Coronary artery (tissue), 2 donors: ENCODE measurements at places on chromosomes 5 and 9.
A peak's percentile ranks its signal among the peaks of the same experiment; 100 is the strongest.

DNA sequence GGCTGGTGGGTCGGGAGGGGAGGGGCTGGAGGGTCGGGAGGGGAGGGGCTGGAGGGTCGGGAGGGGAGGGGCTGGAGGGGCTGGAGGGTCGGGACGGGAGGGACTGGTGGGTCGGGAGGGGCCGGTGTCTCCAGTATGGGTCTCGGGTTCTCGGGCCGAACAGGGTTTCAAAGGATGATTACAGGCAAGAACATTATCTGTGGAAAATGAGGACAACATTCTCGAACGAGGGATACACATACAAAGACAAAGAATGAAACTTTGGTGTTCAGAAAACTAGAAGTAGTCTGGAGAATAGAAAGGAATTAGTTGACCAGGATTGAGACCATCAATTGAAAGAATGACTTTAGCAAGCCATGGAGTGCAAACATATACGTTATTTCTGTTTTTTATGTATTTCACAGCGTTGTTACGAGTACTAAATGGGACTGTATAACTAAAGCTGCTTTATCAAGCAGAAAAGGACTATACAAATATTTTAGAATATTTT lies 360 bp upstream of the ZCCHC10 start:
- DNase-seq, result no peak

- DNase-seq, result peak; percentile 26
These were observed 82.2 kb downstream of the NRG2 start for GRCh38 chr5:139960723-139961383.

DNA sequence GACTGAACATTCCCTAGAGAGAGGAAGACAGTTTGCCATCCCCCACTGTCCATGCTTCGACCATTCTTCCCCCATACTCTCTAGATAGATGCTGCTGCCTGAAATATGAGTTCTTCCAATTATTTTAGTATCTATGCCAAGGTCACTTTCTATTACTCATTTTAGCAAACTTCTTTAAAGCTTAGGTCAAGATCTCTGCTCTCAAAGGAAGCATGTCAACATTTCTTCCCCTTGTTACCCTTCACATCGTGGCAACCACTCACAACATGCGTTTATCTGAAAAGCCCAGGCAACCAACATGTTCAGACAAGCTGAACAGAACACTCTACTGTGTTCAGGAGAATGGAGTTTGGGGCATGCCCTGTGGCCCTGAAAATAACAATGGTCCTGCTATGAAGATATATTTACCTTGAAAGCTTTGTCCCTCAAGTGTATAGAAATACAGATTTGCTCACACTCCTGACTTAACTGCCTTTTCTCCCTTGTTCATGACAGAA lies 138.4 kb upstream of the KIF2A start:
- DNase-seq, result no peak

- no peak for DNase-seq
These were observed 1709.2 kb downstream of the EFNA5 start for GRCh38 chr5:105961572-105961971.

DNA sequence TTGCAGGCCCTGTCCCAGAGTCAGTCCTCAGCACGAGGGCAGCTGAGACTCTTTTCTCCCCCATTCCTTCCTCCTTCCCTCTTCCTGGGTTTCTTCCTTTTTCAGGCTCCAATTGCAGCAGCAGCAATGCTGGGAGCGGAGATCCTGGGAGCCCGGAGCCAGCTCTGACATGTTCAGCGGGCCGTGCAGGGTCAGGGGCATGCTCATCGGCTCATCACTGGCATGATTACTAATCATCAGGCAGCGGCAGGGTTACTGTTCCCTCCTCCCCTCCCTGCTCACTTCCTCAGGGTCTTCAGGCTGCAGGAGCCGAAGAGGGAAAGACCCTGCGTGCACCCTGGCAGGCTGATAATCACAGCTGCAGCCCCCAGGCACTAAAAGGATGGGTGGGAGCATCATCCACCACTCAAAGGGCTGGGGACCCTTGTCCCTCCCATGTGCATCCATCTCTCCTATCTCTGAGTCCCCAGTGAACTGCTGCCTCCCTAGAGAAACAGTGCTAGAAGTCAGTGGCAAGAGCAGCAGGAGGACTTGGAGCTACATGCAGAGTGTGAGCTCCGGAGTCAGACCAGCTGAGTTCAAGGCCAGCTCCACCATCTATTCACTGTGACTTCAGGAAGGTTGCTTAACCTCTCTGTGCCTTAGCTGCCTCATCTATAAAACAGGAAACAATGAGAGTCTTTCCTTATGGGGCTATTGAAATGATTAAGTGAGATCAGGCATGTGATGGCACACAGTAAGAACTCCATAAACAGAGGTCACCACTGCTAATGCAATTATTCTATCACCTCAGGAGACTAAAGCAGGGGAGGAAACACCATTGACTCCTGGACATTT lies 7.8 kb upstream of the KCNIP1 start:
- no peak for DNase-seq

DNA sequence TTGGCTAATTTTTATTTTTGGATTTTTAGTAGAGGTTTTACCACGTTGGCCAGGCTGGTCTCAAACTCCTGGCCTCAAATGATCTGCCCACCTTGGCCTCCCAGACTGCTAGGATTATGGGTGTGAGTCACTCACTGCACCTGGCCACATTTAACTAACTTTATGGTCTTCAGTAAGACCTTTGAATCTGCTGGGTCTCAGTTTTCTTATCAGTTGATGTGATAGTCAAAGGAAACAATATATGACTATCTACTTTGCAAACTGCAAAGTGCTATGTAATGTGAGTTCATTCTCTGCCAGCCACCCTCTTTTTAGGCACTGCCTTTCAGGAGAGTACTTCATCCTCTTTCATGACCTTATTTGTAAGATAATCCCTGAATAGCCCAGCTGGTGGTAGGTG lies 474.7 kb downstream of the PDE4D start:
- no peak for DNase-seq

GRCh38 chr5:156096259-156096658 lies 230.7 kb upstream of the SGCD start:
- DNase-seq, result no peak

DNA sequence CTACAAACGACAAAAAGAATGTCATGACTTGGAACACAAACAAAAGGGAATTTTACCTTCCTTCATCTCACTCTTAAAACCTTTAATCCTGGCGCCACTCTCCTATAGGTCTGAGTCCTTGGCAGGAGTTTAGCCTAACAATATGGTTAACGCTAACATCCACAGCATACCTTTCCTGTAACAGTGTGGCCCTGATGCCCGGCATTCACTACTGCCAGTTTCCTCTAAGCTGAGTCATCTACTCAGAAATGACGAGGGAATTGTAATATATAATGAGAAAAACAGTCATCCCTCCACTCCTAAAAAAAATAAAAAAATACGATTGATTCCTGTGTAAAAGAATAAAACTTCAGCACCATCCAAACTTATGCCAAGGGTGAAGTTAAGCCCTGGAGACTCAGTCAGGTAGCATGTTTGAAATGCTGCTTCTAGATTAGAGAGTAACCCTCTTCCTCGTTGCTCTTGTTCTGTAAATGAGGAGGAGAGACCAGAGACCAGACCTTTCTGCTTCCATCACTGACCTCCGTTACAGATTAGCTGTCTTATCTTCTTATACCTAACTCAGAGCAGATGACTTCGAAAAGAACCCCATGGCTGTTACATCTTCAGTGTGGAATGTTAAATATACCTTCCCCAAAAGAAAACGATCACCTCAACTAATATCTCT lies 37.4 kb downstream of the CCDC125 start:
- no peak for DNase-seq

DNA sequence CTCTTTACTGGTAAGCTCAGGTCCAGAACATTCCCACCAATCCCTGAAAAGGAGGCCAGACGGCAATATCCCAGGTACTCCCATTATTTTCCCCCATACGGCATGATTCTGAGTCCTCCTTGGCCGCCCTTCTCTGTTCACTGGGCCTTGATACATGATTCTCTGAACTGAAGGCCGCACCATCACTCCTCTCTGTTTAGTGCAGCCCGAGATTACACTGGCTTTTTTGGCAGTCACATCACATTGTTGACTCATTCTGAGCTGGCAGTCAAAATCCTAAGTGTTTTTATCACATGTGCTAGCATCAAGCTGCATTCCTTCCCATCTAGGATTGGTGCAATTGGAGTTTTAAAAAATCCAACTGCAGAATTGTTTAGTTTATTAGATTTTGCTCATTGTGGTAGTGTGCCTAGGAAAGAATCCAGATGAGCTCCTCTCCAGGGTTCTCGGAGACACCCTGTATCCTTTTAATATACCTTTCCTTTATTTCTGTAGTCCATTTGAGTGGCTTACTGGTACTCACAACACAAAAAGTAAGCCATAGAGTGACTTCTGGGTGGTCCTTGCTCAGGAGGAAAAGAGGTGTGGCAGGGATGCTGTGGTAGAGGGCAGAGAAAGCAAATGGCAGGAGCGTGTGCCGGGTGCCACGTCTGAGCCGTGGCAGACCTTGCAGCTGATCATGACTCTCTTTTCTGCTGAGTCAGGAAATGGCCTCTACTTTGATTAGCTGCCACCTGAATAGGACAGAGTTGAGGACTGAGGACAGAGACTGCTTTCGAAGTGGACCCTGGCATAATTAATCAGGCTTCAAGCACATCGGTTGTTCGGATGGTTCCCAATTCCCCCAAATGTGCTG lies 121.1 kb upstream of the IL12B start:
- peak; percentile 78 for DNase-seq

DNA sequence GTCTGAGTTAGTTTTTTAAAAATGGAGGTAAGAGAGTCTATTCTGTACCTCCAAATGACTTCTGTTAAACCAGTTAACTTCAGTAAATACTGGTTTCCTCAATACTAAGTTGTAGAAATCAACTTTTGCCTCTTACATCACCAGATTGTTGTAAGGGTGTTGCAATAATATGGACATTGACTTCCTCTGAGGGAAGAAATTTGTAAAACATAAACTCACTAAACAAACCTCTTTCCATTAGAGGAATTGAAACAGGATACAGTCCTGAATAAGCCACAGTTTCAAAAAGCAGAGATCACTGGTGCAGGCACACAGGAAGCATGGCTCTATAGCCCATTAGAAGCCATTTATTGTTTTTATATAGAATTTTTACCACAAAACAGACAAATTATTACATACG lies 32.7 kb upstream of the SLCO6A1 start:
- DNase-seq, result no peak

- no peak for DNase-seq
These were observed 5.9 kb upstream of the MELK start for GRCh38 chr9:36566813-36567221.

GRCh38 chr5:32017692-32018367 lies 156.3 kb downstream of the GOLPH3 start:
- no peak for DNase-seq

DNA sequence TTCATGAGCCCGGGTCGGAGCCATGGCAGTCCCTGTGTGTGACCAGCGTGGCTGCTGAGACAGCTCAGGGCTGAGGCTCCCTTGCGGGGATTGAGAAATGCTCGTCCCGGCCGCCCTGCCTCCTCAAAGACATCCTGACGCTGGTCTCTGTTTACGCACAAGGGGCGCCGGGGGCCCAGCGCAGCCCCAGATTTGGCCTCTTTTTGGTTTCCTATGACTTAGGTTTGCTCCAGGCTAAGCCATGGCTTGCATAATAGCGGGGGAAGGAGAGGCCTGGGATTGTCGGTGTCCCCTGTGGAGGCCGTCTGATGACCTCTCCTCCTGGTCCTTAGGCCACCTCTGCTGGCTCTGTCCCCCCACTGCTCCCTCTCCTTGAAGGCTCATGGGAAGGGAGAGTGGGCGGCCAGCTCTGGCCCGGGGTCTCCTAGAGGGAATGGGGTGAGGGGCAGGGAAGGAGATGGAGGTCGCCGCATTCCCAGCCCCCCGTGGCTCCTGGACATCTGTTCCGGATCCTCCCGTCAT lies 3.5 kb downstream of the LAMC3 start:
- no peak for DNase-seq

DNA sequence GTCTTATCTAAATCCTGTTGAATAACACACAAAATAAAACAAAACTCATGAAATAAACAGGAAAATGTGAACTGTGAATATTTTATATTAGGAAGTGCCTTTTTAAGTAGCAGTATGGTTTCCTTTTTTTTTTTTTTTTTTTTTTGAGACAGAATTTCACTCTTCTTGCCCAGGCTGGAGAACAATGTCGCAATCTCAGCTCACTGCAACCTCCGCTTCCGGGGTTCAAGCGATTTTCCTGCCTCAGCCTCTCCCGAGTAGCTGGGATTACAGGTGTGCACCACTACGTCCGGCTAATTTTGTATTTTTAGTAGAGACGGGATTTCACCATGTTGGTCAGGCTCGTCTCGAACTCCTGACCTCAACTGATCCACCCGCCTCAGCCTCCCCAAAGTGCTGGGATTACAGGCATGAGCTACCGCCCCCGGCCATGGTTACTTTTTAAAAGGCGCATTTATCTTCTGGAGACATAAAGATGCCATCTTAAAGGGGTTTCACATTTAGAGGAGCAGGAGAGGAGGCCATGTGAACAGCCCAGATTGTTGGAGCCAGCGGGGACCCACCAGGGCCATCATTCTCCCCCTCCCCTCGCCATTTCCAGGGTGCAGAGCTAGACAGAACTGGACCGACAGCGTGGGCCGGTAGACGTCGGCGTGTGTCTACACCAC lies 64.1 kb downstream of the ROR2 start:
- no peak for DNase-seq

- DNase-seq, result no peak
These were observed 413 bp upstream of the AUH start for GRCh38 chr9:91362051-91362611.

- no peak for DNase-seq
These were observed 65.1 kb downstream of the MACROH2A1 start for GRCh38 chr5:135333732-135334515.

DNA sequence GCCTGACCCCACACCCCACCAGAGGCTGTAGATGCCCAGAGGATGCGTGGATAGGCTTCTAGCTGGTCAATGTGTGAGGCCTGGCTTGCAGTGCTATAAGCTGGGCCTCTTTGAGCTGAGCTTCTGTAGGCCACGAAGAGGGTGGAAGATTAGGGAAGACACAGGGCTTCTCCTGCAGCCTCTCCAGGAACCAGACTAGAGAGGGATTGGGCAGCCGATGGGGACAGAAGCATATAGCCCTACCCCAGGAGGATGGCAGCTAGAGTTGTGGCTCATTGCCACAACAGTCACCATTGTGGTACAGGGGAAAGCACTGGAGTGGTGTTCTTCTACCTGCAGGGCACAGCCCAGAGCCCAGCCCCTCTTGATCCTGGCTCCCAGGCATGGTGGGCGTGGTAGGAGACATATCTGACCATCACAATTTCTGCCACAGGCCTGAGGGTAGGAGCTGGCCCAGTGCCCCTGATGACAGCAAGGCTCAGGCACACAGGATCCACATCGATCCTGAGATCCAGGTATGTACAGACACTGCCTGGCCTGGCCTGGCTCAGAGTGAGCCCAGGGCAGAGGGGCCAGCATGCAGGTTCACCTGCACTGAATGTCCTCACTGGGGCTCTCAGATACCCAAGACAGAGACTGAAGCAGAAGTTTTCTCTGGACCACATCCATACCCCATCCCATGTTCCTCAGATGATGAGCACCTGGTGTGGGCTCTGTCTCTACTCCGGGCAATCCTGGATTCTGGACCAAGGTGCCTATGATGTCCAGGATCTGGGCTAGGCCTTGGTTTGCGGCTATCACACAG lies 8.7 kb downstream of the PDLIM4 start:
- peak; percentile 75 for DNase-seq
